ENCODE measurements at places on chromosomes 12 and 14. TPM values are rescaled to one million over a fixed set of nuclear protein-coding genes. Genes with fewer than 3 reads are reported as not detected.

Gene ATP6V1D
- total RNA-seq, result 107 TPM

DNA sequence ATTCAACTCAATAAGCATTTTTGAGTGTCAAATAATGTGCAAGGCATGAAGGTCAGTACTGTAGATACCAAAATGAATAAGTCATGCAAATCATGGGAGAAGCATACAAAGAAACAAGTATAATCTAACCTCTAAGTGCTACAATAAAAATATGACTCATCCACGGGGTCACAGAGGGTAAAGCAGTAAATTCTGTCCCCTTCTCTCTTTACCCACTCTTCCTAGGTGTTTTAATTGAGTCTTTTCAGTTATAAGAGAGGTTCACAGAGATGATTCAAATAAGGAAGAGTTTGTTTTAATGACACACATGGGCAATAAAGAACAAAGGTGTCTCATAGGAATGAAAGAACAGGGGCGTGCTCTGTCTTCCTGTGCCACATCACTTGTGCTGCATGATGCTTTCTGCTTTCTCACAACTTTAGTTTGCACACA lies 71.5 kb upstream of the DAAM1 start:
- DNase-seq, result no peak

DNA sequence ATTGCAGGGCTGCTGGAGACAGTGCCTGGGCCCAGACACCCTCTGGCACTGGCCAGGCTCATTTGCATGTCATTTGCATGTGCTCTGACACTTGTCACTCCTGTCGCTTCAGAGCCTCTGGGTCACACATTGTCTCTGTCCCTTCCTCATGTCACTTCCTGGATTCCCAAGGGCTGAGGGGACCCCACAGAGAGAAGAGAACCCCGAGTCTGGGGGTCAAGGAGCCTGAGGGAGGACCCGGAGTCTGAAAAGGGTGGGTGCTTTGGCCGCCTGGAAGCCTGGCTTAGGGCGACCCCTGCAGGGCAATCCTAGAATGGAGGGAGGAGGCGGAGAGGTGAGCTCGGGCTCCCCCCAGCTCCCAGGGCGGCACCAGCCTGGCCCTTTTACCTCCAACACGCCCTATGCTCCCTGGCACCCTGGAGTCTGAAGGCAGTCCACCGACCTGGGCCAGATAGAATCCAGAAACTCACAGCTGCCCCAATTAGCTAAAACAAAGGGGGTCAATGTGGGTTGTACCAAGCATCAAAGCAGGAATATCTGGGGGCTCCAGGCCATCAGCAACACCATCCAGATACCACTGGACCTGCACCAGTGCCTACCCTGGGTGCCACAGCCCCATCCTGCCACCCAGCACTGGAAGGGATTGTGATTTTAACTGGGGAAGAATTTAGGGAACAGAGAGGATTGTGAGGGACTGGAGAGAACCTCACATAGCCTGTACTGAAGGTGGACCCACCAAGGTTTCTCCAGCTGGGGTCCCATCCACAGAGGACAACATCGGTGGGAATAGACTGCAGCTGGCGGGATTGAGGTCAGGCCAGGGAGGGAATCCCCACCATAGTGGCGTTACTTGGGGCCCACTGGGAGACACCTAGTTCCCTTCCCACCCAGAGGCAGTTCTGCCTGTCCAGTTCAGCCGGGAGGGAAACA lies 21.8 kb upstream of the KRT78 start:
- peak; percentile 95 for DNase-seq

GRCh38 chr12:70637303-70638085 lies at the start of gene PTPRB:
Gene PTPRB, minus strand, starts transcription at chr12:70637429. Its CDS starts 34 bp downstream, at chr12:70637395.
- DNase-seq, result no peak

Gene KCNK10
- 0.03 TPM for total RNA-seq

DNA sequence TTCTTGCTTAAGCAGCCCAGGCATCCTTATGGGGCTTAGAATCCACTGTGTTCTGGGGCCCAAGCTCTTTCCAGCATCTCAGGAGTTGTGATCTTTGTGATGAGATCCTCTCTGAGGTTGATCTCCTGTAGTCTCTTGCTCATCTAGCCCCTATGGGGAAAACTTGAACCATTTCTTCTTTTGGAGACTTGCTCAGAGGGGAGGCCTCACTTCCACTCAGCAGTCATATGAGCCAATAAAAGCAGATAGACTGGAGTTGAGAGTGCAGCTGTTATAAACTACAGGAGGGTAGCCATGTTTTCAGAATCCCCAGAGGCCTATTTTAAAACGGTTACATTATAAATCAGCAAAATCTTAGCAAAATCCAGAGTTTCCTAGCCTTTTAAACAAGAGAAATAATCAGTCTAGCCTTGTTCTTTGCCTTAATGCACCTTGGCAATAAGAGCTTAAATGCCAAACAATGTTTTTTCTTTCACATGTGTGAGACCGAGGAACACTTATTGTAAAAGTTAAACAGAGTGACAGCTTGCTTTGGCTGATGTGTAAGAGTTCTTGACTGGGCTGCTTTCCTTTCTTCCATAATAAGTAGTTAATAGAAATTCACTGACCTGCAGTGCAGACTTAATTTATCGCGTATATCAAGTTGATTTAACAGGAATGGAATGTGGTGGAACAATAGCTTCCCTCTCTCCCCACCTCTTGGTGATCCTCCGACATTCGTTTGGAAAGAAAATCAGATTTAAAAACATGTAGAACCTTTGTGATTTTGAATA lies 168.3 kb downstream of the NEDD1 start:
- DNase-seq, result peak; percentile 6

Gene MYF5
- not detected for total RNA-seq

DNA sequence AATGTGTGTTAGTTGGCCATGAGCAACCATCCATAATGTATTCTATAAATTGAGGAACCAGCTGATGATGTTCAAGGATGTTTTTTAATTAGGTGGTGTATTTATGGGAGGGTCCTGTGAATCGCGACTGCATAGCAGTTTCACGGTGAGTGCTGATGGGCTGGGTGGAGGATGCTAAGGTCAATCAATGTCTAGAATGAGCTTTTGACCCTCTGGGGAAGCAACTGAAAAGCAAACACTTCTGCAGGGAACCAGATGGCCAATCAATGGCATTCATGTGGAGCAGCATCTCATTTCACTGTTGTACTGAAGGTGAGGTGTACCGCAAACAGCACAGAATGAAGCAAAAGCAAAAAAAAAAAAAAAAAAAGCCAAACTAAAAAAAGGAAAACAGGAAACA lies 676.1 kb upstream of the TMEM132C start:
- DNase-seq, result no peak

Gene SYNDIG1L
- total RNA-seq, result 0.76 TPM

DNA sequence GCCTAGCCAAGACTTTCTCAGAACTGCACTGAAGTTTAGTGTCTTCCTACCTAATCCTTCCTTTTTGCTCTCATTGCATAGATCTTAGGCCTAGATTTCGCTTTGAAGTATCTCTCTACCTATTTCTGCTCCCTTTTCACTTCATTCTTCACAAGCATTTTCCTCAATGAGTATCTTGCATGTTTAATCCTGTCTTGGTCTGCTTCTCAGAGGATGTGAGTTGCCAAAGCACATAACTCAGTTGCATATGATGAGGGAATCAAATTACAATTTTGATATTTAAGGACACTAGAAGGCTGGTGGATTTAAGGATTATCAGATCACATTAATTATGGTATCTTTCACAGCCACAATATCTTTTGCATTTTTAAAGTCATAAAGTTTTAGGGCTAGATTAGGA lies 195.5 kb upstream of the DAAM1 start:
- no peak for DNase-seq

DNA sequence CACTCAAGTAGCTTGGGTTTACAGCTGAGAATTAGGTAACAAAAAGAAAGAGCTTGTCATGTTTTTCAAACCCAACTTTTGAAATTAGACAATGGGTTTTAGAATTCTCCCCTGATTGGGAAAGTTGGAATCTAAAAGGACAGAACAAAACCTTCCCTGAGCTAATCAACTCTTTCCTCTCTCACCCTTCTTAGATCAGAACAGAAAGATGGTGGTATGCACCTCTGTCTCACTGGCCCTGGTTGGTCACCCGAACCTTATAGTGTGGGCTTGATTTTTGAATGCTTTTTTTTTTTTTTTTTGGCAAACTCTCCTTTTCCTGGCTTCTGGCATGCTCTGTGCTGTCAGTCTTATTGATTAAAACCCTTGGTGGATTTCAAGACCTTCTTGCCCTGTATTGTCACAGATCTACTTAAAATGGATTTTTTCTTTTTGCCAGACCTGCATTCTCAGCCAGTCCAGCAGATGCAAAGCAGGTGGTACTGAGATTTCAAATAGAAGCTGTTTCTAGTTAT lies 251.1 kb upstream of the RMST start:
- DNase-seq, result no peak

DNA sequence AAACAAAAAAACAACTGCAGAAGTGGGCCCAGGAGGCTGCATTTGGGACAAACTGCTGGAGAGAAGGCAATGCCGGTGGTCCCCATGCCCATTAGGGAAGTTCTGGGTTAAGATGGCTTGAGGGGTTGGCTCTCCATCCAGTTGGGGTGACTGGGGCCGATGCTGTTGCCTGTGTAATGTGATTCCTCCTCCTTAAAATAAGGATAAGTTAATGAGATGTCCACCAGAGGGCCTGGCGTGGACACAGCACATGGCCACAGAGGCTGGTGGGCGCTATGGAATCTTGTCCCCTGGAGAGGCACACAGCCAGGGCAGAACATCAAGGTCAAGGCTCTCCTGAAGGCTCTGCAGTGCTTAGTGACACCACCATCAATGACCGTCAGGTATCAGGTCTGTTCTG lies 1.0 kb upstream of the TESC start:
- peak; percentile 79 for DNase-seq

Gene SLC16A7
- total RNA-seq, result 2.4 TPM

DNA sequence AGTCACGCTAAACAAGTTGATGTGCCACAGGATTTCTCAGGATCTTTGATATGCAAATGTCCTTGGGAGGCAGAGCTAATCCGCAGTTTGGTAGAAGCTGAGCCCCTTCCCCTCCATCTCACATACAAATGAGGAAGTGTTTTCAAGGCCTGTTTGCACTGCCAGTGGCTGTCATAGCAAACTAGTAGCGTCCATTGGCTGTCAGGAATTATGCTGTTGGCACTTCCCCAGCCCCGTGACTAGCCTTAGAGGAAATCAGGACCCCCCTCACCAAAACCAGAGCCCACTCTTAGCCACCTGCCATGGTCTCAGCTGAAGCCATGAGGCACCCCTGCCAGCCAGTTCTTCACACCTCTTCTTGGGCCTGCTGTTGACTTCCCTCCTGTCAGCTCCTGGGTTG lies 253.9 kb downstream of the CACNA1C start:
- DNase-seq, result peak; percentile 71

DNA sequence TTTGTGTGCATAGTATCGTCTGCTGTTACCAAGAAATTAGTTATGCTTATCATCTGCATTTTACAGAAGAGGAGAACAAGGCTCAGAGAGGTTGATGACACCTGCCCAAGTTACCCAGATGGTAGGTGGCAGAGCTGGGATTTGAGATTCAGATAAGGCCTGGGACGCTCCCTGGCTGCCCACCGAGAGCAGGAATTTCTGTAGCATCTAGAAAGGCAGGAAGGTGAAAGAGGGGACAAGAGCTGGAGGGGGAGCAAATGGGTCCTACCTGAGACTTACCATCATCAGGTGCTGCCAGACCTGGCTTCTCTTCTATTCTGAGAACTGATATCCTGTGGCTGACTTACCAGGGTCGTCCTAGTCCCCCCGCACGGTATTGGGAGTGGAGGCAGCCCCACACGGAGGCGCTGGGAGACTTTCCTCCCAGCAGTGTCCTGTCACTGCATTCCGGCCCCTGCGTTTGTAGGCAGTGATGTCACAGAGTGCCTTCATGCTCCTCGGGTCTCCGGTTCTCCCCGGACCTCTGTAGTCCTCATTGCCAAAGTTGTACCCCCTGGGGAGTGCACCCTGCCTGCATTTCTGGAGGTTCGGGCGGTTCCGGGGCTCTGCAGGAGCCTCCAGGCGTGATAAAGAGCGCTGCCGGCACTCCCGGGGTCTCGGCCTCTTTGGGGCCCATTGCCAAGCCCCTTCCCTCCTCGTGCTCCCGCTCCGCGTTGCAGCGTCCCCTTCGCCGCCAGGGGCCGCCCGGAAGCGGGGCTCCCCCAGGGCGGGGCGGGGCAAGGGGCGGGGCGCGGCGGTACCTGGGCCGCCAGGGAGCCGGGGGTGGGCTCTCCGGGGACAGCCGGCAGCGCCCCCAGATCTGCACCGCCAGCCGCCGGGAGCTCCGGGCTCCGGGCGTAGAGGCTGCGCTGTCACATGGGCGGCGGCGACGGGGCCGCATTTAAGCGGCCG lies at the start of gene CABP1:
Gene CABP1, plus strand, starts transcription at position 856 of the 951 bp plus-strand sequence. Its CDS starts 60 bp downstream, at position 916.
- peak; percentile 98 for DNase-seq

Gene LRTM2
- total RNA-seq, result 0.42 TPM

GRCh38 chr12:4412056-4412455 lies 32.5 kb upstream of the FGF23 start:
- no peak for DNase-seq

GRCh38 chr12:67705394-67706370 lies 57.1 kb downstream of the DYRK2 start:
- DNase-seq, result no peak

DNA sequence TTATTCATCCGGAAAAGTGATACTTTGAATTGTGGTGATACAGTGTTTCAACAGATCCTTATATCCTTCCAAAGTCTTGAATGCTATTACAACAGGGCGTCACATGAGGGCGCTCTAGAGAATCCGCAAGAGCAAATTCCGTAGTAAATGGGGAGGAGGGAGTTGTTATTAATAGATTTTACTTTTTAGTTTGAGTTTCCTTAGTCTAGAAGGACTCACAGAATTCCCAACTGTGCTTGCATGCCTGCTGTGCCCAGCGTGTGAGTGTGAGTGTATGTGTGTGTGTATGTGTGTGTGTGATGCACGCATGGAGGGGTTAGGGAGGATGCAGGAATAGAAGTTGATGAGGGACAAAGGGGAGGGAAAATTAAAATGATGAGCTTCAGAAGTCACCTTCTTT lies 375.3 kb downstream of the C12orf75 start:
- DNase-seq, result no peak

- DNase-seq, result no peak
Observed at GRCh38 chr12:104665296-104665695, 208.5 kb downstream of the CHST11 start.

DNA sequence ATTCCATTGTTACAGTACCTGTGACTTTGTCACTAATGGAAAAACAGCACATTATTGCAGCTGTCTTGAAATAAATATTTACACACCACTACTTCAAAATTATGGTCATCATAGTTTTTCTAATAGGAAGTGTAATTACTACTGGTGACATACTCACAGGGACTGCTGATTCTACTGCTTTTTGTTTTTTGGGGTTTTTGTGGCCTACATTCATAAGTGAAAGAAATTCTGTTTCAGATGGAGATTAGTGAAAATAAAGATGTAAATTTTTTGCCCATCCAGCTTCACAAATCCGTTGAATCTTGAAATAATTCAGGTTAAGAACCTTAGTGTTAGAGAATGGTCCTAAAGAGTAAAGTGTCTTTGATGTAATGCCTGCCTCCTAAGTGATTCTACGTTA lies 17.5 kb downstream of the KNTC1 start:
- no peak for DNase-seq

DNA sequence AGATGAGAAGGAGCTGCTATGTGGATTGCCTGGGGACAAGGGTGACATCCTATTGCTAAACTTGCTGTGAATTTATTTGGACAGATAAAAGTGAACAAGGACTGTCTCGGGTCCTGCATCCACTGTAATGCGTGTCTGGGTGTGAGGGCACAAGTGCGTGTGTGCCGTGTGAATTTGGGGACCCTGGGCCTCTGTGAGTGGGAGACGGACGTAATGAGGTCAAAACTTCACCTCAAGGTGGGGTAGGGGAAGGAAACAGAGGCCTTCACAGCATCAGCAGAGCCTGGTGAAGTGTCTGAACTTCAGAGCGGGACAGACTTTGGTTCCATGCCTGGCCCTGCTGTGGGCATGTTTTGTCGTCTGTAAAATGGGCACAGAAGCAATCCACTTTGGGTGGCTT lies 14.8 kb downstream of the ASB2 start:
- no peak for DNase-seq

Measured in H7 (cell line).